ENCODE measurements at places on chromosomes 3 and 15.

- DNase-seq: peak; percentile 75
These were observed 44.6 kb upstream of the VILL start for GRCh38 chr3:37945807-37946530.

GRCh38 chr3:58564456-58565160, 12.6 kb downstream of the FAM107A start:
- DNase-seq: no peak

DNA sequence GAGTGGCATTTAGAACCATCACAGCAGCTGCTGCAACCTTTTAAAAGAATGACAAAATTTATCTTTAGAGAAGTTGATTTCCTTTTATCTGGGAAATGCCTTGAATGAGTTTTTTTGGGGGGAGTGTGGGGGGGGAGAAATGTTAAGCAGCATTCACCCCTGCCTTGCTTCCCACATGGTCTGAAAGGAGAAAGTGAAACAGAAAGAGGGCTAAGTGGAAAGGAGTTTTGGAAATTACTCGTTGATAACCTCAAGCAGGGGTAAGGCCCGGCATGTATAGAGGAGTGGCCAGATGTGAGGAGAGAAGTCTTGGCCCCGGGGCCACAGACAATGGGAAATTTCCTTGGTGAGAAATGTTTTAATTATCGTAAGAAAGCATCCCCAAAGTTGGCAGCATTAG, 23.5 kb downstream of the B3GALNT1 start:
- no peak for DNase-seq

GRCh38 chr3:86333636-86334035, 657.3 kb downstream of the VGLL3 start:
- DNase-seq: no peak

GRCh38 chr3:174441588-174442301, 417.4 kb upstream of the NAALADL2 start:
- DNase-seq: no peak

DNA sequence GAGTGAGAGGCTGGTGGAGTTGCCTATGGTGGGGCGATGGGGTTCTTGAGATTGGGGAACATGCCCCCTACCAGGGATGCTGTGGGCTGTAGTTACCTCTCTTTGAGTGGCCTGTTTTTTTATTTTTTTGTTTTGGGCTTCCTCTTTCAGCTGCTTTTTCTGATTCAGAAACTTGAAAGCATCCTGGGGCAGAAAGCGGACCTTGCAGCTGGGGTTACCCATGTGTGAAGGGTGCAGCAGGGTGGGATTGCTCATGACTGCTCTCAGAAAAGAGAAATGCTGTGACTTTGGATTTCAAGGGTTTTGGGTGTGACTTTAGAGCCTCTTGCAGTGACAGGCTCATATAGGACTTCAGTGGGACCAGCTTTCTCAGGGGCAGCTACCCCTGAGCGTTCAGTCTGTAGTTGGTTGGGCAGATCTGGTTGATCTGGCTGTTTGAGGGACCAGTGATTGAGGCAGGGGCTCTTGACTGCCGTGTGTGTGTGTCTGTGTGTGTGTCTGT, 1.8 kb downstream of the LIMD1 start:
- no peak for DNase-seq

- no peak for DNase-seq
These were observed at the start of gene PLCD1 for GRCh38 chr3:38029400-38030125. TSS of gene PLCD1 (minus strand) at chr3:38029642. CDS start at chr3:38029539, 103 bp downstream.

DNA sequence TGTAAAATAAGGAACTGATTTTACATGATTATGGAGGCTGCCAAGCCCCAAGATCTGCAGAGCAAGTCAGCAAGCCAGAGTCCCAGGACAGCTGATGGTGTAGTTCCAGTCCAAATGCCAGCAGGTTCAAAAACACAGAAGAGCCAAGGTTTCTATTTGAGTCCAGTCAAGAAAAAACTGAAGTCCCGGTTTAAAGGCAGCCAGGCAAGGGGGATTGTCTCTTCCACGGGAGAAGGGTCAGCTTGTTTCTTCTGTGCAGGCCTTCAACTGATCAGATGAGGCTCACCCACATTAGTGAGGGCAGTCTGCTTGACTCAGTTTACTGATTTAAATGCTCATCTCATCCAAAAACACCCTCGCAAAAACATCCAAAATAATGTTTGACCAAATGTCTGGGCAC, 246.2 kb downstream of the PLCL2 start:
- DNase-seq: no peak

GRCh38 chr3:32757618-32758374, 60.0 kb upstream of the TRIM71 start:
- no peak for DNase-seq

- no peak for DNase-seq
These were observed 13.1 kb upstream of the SKOR1 start for GRCh38 chr15:67812241-67812644.

- DNase-seq: no peak
These were observed 20.9 kb downstream of the NOX5 start for GRCh38 chr15:69035205-69035917.

- DNase-seq: no peak
These were observed at the start of gene MYZAP for GRCh38 chr15:57591822-57592367. TSS of gene MYZAP (plus strand) at chr15:57591904. CDS start at chr15:57592035, 131 bp downstream.

DNA sequence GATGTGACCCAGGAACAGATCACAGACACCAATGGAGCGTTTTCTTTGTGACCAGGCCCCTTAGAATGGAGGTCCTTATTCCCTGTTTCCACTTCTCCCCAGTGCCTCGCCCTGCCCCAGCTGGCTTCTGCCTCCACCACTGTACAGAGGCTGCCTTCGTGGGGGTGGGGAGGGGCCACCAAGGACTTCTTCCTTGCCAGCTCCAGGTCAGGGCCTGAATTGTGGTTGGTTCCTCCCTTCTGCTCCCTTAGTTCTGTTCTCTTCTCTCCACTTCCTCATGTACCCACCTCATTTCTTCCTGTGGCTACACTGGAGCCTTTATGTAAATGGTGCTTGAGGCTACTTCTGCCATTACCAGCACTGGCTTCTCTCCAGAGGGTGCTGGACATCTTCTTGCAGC, 16.4 kb downstream of the TGM4 start:
- DNase-seq: no peak

DNA sequence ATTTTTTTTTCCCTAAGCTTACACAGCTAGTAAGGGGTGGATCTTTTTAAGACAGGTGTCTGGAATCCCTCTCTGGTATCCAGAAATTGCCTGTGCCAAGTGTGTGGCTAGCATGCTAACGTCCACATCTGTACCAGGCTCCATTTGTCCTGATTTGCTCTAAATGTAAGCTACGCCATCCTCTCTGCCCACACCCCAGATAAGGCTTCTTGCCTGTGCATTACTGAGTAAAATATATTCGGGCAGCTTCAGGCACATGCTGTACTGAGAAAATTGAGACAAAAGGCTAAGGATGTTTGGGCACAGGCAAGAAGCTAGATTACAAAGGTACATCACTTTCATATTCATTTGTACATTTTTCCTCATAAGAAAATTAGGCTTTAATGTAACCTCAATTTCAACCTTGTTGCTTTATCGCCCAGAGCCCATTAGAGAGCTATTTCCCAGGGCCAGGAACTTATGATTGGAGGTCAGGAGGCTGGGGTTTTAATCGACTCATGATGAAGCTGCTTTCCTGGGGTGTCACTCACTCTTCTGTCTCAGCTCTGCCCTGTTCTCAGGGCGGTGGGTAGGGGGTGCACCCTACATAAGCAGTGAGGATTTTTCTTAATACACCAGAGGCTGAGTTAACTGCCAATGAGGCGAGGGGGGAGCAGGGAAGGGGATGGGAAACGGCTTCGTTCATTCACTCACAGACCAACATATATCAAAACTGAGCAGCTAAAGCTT, 106.3 kb downstream of the RORA start:
- no peak for DNase-seq

- DNase-seq: no peak
These were observed 7.5 kb upstream of the DNAAF4 start for GRCh38 chr15:55515491-55515890.

DNA sequence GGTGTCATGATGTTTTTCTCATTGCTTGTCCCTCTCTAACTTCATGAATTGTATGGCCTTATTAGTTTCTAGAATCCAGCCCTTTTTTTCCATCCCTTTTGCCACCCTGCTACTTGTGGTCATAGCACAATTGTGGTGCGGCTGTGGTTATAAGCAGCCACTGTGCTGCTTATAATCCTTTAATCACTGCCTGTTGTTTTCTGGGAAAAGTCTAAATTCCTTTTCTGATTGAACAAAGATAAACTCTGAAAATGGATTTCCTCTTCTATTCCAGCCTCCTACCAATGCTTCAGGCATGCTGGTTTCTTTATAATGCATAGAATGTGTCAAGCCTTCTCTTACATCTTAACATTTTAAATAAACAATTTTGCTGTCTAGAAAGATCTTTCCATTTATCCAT, 319.5 kb downstream of the C3orf38 start:
- no peak for DNase-seq

DNA sequence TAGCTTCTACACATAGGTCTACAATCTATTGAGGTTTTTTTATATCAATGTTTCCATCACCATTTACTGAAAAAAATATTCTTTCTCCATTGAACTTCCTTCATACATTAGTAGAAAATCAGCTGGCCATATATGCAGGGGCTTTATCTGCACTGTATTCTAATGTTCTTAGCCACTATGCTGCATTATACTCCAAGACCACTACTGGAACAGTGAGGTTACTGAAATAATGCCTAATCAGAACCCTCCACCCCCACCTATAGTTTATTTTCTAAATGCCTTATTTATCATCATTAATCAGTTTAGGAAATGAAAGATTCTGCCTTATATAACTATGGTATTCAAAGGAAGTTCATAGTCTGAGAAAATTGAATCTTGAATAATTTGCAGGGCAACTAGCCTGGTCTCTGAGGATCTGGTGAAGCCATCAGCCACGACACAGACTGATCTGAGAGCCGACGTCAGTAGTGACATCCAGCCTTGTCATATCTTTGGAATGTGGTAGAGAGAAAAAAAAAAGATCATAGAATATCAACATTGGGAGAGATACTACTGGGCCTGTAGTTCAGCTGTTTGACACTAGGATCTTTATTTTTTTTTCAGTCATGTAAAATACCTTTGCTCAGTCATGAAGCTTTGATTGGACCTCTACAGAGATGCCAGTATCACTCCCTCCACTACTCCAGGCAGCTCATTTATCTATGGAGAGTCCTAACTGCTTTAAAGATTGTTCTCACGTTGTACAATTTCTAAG, 66.6 kb downstream of the P3H2 start:
- DNase-seq: no peak

DNA sequence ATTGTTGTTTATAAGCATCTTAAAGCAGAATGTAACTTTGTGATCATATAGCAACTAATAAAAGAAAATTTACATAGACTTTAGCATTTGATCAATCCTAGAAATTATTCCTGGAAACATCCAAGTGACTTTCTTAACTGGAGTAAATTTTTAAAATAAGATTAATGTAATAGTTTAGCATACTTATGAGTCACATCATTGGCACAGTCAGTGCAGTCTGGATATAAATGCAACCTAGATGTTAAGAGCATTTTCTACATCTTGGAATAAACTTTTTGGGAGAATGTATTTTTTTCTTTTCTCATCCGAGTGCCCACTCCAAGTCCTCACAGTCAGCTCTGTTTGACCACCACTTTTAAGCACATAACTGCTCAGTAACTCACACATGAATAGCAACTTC, 324.6 kb upstream of the PLSCR5 start:
- no peak for DNase-seq

- DNase-seq: no peak
These were observed 66.2 kb downstream of the TAFA4 start for GRCh38 chr3:68866157-68866556.

- no peak for DNase-seq
These were observed 542.6 kb downstream of the ZBBX start for GRCh38 chr3:166837535-166837934.

- no peak for DNase-seq
These were observed 295.4 kb upstream of the RORA start for GRCh38 chr15:61524545-61524944.

DNA sequence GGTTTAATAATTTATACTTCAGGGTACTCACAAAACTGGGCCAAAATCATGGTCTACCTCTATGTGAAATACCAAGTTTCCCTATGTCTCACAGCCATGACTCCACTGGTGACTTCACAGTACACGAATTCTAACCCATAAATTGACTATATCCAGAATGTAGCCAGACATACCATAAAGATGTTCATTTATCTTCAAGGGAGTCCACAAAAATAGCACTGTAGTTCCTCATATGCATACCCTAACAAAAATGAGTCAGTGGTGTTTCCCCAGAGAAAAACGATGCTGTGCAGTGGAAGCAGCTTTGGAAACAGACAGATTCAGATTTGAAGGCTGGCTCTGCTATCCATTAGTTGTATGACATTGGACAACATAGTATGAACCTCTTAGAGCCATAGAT, 438.8 kb downstream of the FHIT start:
- DNase-seq: no peak

DNA sequence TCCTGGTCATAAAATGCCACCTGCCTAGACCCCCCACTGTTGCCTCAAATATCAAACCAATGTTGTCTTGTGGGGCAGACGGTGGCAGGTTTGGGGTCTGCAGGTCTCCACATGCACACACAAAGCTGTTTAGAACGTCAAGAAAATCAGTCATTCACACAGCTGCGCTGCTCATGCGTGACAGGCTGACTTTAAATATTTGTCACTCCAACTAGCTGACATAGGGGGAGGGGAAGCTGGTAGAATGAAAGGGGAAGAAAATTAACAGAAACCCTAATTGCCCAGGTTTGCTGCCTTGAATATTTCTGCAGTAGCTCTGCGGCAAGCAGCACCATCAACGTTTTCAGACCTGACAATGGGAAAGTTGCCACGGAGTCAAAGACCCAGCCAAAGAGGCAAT, 201.8 kb downstream of the ABHD5 start:
- DNase-seq: no peak

DNA sequence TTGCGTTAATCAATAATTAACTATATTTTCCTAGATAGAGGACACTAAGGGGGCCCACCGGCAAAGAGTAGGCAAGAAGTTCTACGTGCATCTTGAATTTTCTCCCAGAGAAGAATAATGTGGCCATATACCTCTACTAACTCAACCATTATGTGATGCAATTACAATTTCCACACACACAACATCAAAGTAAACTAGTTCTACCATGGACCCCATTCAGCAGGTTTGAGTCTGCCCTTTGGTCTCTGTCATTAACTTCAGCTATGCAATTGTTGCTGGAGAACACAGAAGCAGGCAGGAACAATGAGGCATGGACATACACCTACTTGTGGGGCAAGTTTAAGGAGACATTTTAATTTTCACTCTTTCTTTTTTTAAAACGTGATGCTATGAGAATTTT, 705.9 kb downstream of the PDCD6IP start:
- no peak for DNase-seq
